ENCODE measurements at places on chromosomes 3 and 15. TPM values are rescaled to one million over a fixed set of nuclear protein-coding genes. Genes with fewer than 3 reads are reported as not detected.

- H3K4me3 ChIP-seq, result no peak overlapping the region
- no peak for DNase-seq
- H3K27ac ChIP-seq, result no peak overlapping the region
These were observed 546.2 kb downstream of the FGF12 start for GRCh38 chr3:192181151-192181550.

Gene FILIP1L
- total RNA-seq, result 0.44 TPM

Gene PRSS50
- total RNA-seq, result not detected

Gene GUCA1C
- total RNA-seq, result not detected

DNA sequence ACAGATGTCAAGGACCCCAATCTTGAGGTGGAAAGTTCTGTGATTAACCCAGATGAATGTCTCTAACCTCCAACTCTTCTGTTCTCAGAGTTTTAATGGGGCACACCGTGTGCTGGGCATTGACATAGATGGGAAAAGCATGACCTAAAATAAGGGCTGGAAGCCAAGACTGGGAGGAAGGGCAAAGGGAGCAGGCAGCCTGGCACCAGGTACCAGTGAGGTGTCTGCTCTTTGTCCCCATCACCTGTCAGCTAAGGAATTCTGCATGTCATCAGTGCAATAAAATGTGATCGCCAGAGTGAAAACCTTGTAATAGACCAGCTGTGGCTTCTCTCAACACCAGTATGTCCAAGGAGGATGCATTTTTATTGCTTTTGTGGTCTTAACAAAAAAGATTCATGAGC lies 143.5 kb upstream of the TPM1 start:
- no peaks in the 10 kb centered on the region for H3K27me3 ChIP-seq
- no peaks in the 10 kb centered on the region for H3K4me1 ChIP-seq
- H3K27ac ChIP-seq, result no peak overlapping the region
- no peak overlapping the region for H3K4me3 ChIP-seq
- no peaks in the 10 kb centered on the region for H3K36me3 ChIP-seq

DNA sequence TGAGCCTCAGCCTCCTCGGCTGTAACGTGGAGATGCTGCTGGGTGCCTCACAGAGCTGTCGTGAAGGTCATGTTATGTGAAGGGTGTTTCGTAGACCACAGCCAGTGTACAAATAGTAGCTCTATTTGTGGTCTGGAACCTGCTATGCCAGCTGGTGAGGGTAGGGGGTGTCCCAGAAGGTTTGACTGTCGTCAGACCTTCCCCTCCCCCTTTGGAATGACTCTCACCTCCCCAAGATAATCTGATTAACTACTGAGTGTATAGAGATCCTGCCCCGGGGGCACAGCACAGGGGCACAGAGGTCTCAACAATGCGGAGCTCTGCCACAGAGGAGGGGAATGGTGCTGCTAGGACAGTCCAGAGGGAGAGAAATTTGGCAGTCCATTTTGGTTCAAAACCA lies 20.5 kb downstream of the FGD5 start:
- no peak overlapping the region for H3K27ac ChIP-seq
- no peaks in the 10 kb centered on the region for H3K4me1 ChIP-seq
- no peaks in the 10 kb centered on the region for H3K36me3 ChIP-seq
- peaks cover 15% of the 10 kb centered on the region for H3K27me3 ChIP-seq
- H3K4me3 ChIP-seq, result no peak overlapping the region
- no peak for DNase-seq

DNA sequence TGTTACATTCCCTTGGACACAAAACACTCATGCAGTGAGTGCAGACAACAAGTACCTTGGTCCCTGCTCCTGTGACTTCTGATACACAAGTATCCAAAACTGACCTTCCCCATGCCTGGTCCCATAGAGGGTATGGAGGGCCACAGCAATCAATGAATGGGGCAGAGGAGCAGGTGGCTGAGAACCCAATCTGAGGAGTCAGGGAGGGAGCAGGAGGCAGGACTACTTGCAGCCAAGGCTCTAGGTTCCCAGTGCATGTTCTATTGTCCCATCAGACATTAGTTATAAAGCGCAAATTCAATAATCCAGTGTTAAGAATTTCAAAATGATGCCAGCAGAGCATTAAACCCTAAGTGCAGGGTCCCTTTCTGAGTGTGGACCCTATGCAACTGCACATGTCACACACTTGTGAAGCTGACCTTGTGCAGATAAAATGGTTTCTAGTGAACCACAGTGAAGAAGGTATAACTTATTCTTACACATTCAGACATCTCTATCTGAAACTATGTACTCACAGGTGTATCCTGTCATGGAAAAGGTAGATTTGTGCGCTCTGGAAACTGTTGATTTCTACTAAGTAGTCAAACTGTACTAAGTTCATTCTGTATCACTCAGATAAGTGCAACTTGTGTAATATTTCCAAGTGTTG lies 107.3 kb upstream of the ABI3BP start:
- no peak overlapping the region for H3K4me3 ChIP-seq
- no peaks in the 10 kb centered on the region for H3K4me1 ChIP-seq
- no peak for DNase-seq
- no peaks in the 10 kb centered on the region for H3K36me3 ChIP-seq

DNA sequence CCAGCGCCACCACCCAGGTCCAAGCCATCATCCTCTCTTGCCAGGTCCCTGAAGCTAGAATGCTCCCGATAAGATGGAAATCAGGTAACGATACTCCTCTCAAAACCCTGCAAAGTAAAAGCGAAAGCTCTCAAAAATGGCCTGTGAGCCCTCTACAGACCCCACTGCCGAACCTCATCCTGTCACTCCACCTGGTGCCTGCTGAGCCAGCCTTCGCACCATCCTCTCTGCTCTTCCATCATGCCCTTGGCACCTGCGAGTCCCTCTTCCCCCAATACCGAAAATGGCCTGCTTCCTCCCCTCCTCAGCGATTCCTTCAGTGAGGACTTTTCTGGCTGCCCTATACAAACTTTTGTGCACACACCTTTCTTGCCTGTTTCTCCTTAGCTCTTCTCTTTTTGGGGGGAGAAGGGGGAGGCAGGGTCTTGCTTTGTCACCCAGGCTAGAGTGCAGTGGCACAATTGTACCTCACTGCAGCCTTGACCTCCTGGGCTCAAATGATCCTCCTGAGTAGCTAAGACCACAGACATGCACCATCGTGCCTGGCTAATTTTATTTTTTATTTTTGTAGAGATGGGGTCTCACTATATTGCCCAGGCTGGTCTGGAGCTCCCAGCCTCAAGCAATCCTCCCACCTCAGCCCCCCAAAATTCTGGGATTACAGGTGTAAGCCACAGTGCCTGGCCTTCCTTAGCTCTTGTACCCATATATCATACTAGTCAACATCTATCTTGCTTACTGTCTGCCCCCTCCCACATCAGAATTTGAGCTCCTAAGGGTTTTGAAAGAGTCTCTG lies 3.0 kb downstream of the IDH2 start:
- peaks cover 80% of the 10 kb centered on the region for H3K4me1 ChIP-seq
- DNase-seq, result peak; percentile 75
- H3K4me3 ChIP-seq, result peak overlapping the region; percentile 75

DNA sequence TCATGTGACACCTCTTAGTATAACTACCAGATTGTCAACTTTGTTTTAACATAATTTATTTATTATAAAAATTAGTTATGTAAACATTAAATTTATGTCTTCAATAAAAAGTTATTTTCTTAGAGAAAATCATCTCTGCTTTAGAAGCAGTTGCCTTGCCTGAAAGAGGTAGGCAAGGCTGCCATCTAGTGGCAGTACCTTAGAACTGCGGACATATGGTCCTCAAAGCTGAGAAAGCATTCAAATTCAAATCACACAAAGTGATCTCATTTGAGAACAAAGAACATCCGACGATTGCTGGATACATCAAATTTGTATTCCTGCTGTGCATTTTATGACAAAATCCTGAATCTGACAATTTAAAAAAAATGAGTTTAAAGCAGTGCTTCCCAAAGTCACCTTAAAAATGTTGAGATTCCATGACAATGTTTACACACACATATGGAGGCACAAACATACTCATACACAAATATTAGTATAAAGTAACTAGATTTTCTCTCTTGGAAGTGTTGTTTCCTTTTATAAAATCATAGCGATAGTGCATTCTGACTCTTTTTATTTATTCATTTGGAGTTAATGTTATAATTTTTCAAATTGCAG lies 617.4 kb downstream of the CADM2 start:
- H3K36me3 ChIP-seq, result no peaks in the 10 kb centered on the region
- H3K27me3 ChIP-seq, result no peaks in the 10 kb centered on the region
- peak; percentile 59 for DNase-seq
- H3K27ac ChIP-seq, result no peak overlapping the region

Gene GTF2A2
- total RNA-seq, result 123 TPM

DNA sequence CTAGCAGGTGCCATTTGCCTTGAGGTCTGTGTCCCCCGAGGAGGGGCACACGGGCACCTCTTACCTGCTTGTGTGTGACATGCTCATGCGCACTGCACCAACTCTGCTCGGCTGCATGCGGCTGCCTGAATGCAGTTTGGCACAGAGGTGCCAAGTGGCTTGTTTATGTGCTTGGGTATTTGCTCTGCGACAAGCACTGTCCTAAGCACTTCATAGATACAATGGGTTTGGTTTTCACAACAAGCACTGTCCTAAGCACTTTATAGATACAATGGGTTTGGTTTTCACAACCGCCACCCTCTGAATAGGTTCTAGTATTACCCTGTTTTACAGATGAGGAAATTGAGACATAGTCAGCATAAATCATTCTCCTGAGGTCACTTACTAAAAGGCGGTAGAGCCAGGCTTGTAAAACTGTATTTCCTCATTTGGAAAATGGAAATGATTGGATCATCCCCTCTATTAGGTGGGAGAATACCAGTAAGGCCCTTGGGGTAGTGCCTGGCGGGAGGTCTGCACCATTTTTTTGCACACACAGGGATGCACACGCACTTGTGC lies 487 bp downstream of the ITIH4 start:
- DNase-seq, result no peak
- no peak overlapping the region for H3K4me3 ChIP-seq
- H3K4me1 ChIP-seq, result peaks cover 4% of the 10 kb centered on the region
- no peak overlapping the region for H3K27ac ChIP-seq
- no peaks in the 10 kb centered on the region for H3K36me3 ChIP-seq

DNA sequence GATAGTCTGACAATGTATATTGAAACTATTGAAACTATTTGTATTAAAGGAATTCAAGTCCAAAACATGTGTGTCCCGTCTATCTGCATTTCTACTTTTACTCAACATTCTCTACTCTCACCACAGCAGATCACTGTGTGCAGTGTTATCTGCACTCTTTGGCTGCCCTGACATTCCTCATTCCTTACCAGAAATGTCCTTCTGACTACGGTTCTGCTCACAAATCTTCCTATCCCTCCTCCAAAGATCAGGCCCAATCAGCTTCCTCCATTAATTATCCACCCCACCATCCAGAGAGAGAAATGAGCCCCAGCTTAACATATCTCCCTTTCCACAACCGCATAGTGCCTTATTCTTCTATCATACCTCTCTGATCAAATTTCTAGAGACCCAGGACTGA lies 94.7 kb downstream of the TBL1XR1 start:
- H3K27ac ChIP-seq, result no peak overlapping the region
- DNase-seq, result no peak
- peaks cover 32% of the 10 kb centered on the region for H3K4me1 ChIP-seq
- no peak overlapping the region for H3K4me3 ChIP-seq

Gene CNTN6
- not detected for total RNA-seq

- no peak for DNase-seq
- H3K36me3 ChIP-seq, result peaks cover 36% of the 10 kb centered on the region
- H3K27ac ChIP-seq, result no peak overlapping the region
- no peak overlapping the region for H3K4me3 ChIP-seq
These were observed 93.3 kb downstream of the PCCB start for GRCh38 chr3:136343446-136343845.

GRCh38 chr3:19046440-19046839 lies 101.9 kb upstream of the KCNH8 start:
- no peak overlapping the region for H3K27ac ChIP-seq
- DNase-seq, result no peak
- peaks cover 2% of the 10 kb centered on the region for H3K27me3 ChIP-seq
- no peaks in the 10 kb centered on the region for H3K4me1 ChIP-seq
- H3K36me3 ChIP-seq, result no peaks in the 10 kb centered on the region

DNA sequence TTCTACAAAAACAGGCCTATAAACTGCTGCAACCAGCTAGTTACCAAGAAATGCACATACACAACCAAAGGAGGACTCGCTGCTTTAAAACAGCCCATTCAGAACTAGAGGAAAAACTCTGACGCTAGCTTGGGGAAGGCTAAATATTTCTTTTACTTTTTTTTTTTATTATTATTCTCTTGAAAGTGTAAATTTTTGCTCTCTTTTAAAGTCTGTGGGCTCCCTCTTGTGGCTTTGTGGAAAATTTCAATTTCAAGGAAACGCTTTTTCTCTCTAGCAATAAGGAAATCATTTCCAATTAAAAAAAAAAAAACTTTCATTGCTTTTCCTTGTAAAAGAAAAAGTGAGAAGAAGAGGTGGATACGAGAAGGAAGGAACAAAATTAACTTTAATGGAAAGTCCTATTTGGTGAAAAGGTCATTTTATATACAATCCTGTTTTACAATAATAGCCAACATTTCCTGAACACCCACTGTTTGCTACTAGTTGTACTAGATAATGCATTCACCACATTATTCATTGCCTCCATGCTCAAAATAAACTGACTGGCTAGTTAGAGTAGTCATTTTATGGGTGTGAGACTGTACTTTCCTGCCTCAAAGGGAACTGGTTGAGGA lies 51.2 kb upstream of the SAMMSON start:
- H3K4me3 ChIP-seq, result no peak overlapping the region
- no peak for DNase-seq
- no peak overlapping the region for H3K27ac ChIP-seq
- H3K27me3 ChIP-seq, result peaks cover 2% of the 10 kb centered on the region
- H3K36me3 ChIP-seq, result no peaks in the 10 kb centered on the region

Gene IGDCC3
- not detected for total RNA-seq

- H3K4me1 ChIP-seq, result peaks cover 65% of the 10 kb centered on the region
- DNase-seq, result no peak
- H3K4me3 ChIP-seq, result no peak overlapping the region
- H3K27me3 ChIP-seq, result no peaks in the 10 kb centered on the region
- H3K27ac ChIP-seq, result peak overlapping the region; percentile 81
These were observed 75.2 kb downstream of the FBXL22 start for GRCh38 chr15:63672369-63672768.

GRCh38 chr3:60728006-60728405 lies 523.2 kb downstream of the FHIT start:
- no peak overlapping the region for H3K4me3 ChIP-seq
- no peaks in the 10 kb centered on the region for H3K27me3 ChIP-seq
- H3K36me3 ChIP-seq, result no peaks in the 10 kb centered on the region
- H3K27ac ChIP-seq, result no peak overlapping the region
- DNase-seq, result no peak

GRCh38 chr3:12289524-12289923 lies 654 bp downstream of the PPARG start:
- H3K4me3 ChIP-seq, result no peak overlapping the region
- peaks cover 56% of the 10 kb centered on the region for H3K27me3 ChIP-seq
- peaks cover 2% of the 10 kb centered on the region for H3K4me1 ChIP-seq
- no peak for DNase-seq
- no peaks in the 10 kb centered on the region for H3K36me3 ChIP-seq
